NCI-H2029 (cell line): ENCODE measurements at places on chromosomes 12 and 14.

- no peak for DNase-seq
Observed at GRCh38 chr14:31968956-31969698, 108.0 kb upstream of the ARHGAP5 start.

DNA sequence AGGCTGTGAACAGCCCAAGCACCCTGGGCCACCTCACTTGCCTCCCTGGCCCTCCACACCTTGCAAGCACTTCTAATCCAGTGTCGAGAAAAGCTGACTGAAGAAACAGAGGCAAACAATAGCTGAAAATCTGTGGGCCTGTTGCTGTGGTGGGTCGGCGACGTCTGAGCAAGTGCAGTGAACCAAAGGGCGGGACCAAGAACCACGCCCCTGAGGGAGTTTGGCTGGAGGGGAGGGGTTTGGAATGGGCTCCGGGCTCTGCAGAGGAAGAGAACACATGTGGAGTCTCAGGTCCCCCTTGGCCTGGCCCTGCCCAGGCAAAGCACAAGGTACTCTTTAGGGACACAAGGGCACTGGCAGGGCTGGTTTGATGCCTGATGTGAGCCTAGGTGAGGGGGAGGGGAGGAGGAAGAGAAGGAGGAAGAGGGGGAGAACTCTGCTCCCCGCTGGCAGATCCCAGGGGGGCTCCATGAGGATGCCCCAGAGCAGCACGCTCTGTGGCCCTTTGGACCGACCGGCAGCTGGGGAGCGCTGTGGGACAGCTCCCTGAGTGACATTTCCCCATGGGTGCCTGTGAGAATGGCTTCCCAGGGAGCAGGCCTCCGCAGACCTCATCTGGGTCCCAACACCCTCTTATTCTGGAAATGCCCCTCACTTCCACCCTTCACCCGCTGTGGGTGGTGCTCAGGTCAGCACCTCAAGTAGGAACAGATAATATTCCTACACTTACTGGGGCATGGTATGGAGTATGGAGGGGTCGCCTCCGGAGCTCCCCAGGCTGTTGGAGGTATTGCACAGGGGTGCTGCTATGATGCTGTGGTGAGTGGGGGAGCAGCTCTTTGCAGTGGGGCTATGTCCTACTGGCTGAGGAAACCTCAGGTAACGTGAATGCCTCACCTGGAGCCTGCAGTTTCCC, 85.5 kb downstream of the CPSF2 start:
- no peak for DNase-seq

- DNase-seq, result no peak
Observed at GRCh38 chr12:80485222-80485987, 41.4 kb downstream of the PTPRQ start.

DNA sequence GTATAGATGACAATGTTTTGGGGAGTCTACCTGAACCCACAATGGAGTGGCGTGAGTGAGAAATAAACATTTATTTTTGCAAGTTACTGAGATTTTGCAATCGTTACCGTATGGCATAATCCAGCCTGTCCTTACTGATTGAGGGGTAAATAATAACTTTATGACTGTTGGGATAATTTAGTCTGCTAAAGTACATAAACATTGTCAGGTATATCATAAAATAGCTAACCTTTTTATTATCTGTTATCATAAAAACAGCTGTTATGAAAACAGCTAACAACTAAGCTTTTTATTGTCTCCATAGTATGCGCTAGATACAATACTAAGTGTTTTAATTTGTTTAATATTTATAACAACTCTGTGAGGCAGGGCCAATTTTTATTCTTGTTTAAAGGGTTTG, 10.3 kb downstream of the ACSS3 start:
- DNase-seq, result no peak

- no peak for DNase-seq
Observed at GRCh38 chr12:110498984-110499706, 2.8 kb downstream of the VPS29 start.

- no peak for DNase-seq
Observed at GRCh38 chr12:107843351-107844311, 69.1 kb downstream of the ASCL4 start.

DNA sequence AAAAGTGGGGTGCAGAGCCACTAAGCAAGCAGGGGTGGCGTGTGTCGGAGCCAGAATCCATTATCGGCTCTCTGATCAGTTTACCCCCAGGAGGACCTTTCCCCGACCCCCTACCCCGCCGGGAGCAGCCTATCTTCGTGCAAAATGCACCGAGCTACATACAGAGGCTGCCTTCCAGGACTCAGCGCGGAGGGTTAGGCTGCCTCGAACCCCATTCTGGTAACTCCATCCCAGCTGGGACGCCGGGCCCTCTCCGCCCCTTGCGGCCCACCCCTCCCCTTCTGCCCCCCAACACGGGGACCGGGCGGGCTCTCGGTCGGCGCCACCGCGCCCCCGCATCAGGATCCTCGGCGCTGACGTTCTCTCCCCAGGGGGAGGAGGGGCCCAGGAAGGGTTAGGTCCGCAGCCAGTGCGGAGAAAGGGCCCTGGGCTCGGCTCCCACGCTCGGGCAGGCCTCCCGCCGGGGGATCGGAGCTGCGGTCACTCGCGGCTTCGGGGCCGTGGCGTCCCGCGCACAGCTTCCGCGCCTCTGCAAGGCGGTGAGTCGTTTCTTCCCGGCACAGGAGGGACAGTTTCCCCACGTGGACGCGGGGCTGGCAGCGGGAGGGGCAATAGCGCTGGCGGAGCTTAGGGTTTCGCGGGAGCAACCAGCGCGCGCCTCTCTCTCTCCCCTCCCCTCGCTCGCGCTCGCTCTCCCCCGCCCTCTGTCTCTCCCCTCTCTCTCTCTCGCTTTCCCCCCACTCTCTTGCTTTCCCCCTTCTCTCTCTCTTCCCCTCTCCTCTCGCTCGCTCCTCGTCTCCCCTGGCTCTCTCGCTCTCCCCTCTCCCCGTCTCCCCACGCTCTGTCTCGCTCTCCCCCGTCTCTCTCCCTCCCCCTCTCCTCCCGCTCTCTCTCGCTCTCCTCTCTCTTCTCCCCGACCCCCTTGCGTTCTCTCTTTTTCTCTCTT, 12.5 kb upstream of the MAP3K9 start:
- DNase-seq, result no peak

DNA sequence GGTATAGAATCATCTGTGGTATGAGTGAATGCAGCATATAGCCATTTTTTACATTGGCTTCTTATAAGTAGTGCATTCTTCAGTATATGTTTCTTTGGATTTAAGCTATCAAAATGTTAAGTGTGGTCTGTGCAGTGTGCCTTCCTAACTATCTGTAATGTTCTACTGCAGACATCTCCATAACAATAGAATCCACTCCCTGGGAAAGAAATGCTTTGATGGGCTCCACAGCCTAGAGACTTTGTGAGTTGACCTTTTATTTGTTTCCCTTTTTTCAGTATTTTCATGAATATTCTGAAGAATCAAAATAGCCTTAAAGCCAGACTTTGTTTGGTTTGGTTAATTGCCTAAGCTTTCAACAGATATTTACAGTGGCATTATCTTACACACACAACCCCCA, 107.2 kb downstream of the ZFC3H1 start:
- DNase-seq, result no peak

GRCh38 chr12:2607881-2608607, 186.7 kb upstream of the FKBP4 start:
- DNase-seq, result no peak

DNA sequence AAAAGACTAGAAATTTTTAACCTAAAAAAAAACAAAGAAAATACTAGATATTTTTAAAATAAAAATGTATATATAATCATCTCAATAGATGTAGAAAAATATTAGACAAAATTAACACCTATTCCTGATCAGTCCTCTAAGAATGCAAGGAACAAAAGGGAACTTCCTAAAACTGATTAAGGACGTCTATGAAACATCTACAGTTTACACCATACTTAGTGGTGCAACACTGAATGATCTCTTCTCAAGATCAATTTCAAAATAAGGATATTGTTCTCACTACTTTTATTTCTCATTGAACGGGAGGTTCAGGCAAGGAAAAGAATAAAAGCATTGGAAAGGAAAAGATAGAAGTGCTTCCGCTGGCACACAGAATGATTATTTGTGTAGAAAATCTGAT, 16.0 kb downstream of the OLR1 start:
- no peak for DNase-seq

GRCh38 chr12:3944620-3945019, 71.4 kb upstream of the PARP11 start:
- DNase-seq, result no peak

DNA sequence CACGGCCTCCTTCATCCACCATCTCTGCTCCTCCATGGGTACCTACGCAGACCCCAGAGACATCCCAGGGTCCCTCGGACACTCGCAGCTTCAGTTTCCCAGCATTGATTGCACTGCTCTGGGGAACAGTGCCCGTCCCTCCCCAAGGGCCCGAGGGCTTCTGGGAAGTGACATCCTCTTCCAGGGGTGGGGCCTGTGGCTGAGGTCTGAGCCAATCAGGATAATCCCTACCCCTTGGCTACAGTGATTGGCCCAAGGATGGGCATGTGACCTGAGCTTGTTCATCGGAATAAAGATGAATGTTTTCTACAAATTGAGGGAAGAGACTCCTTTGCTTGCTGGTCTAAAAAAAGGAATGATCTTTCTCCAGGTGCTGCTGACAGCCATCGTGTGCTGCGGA, 37.3 kb upstream of the MYL2 start:
- DNase-seq, result no peak

GRCh38 chr14:23163830-23164229, 19.6 kb downstream of the SLC7A8 start:
- DNase-seq, result no peak

DNA sequence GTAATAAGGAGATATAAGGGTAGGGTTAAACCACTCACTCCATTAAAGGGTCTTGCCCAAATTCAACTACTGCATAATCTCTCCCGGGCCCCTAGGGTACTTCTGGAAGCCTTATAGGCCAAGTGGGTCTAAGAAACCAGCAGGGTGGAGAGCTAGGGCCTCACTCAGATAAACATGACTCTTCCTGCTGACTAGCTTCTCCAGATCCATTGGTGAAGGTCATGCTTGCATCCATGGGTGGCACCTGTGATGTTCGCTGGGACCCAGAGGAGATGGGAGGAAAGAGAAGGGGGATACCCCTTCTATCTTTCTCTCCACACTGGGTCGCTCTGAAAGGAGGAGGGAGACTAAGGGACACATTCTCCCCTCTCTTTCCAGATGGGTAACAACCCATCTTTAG, 36.1 kb upstream of the HIGD1C start:
- DNase-seq, result no peak

- DNase-seq, result no peak
Observed at GRCh38 chr14:85317491-85318021, 212.4 kb upstream of the FLRT2 start.

DNA sequence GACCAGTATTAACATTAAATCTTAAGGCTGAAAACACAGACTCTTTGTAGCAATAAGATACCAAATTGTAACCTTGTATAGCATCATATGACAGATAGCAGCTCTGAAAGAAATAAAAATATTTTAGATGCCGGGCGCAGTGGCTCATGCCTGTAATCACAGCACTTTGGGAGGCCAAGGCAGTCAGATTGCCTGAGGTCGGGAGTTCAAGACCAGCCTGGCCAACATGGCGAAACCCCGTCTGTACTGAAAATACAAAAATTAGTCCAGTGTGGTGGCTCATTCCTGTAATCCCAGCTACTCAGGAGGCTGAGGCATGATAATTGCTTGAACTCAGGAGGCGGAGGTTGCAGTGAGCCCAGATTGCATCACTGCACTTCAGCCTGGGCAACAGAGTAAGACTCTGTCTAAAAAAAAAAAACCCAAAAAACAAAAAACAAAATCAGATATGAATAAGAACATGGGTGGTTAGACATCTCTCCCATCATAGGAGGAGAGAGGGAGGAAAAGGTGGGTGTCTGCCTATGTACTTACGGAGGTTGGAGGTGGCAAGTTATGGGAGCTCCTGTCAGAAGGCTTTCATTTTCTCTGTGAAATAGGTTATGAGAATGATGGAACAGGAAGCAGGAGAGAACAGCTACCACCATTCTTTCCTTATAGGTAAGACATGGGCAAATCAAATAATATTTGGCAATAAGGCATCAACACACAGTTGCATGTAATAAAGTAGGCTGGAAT, 7.6 kb upstream of the HEBP1 start:
- DNase-seq, result no peak

DNA sequence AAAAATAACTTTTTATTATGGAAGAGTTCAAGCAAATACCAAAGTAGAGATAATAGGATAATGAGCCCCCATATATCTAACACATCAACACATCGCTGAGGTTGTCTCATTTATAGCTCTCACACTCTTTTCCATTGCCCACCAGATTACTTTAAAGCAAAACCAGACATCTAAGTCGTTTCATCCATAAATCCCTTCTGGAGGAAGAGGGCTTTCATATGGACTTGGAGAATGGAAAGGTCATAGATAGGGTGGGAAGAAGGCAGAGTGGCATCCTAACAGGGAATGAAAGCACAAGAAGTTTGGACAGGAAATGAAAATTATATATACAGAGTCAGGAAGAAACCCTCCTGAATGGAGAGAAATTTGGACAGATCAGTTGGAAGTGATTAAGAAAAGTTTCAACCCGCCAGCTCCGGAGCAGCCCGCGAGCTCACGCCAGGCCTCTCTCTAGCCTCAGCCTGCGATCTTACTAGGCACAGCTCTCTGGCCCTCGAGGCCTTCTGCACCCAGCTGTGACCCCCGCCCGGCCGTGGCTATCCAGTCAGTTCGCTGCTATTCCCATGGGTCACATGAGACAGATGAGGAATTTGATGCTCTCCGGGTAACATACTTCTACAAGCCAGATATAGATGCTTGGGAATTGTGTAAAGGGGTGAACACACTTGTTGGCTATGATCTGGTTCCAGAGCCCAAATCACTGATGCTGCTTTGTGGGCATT, 48.4 kb upstream of the NID2 start:
- no peak for DNase-seq

DNA sequence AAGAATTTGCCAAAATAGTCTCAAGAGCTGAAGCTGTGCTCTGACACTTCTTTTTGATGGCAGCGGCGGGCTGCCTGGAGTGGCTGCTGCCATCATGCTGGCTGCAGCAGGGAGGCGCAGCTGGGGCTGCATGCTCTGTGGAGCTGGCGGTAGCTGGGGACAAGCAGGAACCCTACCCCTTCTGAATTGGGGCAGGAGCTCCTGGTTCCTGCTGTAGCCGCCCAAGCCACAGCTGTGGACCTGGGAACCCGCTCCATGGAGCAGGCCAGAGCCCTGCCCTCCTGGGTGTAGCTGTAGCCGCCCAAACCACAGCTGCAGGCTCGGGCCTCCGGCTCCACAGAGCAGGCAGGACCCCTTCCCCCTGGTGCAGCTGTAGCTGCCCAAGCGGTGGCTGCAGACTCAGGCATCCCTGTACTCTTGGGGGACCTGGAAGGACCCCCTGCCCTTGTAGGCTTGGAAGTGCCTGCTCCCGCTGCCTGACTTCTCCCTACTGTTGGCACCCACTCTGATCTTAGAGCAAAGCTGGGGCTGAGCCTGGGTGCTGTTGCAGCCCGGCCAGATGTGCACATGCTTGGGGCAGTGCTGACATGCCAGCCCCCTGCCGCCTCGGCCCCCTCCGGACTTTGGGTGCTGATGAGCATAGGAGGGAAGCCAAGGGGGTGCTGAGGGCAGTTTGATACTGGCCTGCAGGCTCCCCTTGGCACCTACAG, 33.3 kb downstream of the APAF1 start:
- DNase-seq, result no peak
